NCI-H1417 (cell line): ENCODE measurements at places on chromosomes 7 and 10.

DNA sequence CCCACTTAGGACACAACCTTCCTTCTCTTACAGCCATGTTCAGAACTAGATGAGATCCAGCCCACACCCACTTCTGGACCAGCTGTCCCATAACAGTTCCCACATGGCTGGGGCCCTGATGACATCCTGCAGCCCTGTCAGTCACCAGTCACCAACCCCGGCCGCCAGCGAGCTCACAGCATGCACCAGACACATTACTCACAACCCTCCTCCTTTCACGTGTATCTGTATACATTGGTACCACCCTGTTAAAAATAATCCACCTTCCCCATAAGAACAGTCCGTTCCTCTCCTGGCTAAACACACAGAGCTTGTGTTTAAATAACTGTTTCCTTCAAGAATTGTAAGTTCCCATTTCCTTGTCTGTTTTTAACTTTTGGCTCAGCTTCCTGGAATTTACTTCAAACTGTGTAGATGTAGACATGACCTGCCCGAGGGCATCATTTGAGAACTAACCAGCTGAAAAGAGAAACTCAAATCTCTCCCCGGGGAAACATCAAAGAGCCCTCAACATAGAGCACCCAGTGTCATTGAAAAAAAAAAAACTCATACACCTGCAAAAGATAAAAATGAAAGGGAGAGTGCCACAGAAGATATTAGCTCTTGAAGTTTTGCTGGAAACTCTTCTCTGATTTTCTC, 26.0 kb upstream of the PRLHR start:
- no peak for DNase-seq

- DNase-seq, result peak; percentile 38
These were observed 70.7 kb downstream of the BEND7 start for GRCh38 chr10:13457958-13458686.

DNA sequence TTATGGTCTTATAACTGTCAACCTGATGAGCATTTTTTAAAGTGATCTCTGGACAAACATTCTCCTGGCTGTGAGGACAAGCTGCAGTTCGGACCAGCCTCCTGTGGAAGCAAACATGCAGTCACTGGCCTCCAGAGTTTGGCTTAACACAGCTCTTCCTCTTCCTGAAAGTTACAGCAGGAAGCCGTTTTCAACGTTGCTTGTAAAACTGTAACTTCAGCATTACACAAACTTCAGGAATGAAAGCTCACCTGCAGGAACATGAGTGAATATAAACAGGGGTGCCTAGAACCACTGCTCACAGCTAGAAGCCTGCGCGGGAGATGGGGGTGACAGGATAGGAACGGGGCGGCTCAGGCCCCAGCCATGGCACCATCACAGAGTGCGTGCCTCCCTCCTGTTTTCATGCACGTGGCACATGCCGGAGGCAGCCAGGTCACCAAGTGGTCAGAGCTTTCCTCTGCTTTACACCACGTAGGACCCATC, 292.9 kb upstream of the PITRM1 start:
- no peak for DNase-seq

DNA sequence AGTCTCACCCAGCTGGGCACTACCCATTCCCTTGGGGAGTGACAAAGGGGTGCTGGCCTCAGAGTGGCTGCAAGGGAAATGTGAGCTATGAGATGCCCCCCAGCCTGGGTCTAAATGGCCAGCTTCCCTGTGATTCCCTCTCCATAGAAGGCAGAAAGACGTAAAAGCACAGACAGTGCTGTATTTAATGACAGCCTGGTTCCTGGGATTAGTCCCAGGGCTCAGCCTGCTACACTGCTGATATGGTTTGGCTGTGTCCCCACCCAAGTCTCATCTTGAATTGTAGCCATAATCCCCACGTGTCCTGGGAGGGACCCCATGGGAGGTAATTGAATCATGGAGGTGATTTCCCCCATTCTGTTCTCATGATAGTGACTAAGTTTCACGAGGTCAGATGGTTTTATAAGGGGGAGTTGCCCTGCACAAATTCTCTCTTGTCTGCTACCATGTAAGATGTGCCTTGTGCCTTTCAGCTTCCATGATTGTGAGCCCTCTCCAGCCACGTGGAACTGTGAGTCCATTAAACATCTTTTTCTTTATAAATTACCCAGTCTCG, 23.9 kb upstream of the CALN1 start:
- DNase-seq, result no peak

DNA sequence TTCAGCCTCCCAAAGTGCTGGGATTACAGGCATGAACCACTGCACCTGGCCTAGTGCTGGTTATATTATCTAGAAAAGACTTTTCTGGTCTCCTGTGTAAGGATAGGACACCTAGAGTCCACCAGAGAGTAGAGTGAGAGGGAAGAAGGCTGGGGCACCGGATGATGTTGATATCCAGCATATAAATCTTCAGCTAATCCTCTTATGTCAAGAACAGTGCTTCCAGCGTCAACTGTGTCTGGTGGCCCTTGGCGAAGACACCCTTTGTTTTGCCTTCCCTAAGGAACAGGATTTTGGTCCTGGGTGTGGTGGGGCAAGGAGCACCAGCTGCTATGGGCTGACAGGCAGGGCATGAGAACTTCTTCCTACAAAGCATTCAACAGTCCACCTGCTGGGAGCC, 16.3 kb upstream of the INMT start:
- no peak for DNase-seq

DNA sequence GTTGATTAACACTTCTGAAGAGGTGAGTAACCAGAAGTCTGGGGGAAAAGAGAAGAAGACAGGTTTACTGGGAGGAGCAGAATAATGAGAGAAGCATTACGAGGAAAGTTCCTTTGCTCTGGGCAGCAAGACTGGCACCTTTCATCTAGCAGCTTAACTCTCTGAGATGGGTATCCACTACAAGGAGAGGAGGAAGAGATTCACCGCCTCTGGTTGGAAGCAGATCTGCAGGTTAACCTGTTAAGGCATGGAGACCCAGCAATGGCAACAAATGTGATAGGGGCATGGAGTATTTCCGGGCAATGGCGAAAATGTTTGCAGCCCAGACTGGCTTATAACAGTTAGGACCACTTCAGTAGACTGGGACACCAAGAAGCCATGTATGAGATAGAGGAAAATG, 162.2 kb downstream of the TFEC start:
- DNase-seq, result no peak

DNA sequence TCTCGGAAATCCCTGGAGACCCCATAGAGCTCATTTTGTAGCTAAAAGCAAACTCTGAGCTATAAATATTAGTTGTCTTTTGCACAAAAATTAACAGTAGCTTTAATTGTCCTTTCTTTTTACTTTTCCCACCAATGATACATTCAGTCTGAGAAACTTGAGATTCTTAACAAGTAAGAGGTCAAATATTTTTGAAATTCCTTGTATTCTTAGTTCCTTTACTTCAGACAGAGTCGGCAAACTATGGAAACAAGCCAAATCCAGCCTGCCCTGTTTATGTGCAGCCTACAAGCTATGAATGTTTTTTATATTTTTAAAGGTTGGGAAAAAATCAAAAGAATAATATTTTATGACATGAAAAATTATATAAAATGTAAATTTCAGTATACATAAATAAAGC, 146.6 kb downstream of the CTNNA3 start:
- no peak for DNase-seq

- no peak for DNase-seq
These were observed 915 bp upstream of the CALHM1 start for GRCh38 chr10:103459615-103460014.

GRCh38 chr7:27693794-27694193, 31.1 kb upstream of the HIBADH start:
- DNase-seq, result no peak

DNA sequence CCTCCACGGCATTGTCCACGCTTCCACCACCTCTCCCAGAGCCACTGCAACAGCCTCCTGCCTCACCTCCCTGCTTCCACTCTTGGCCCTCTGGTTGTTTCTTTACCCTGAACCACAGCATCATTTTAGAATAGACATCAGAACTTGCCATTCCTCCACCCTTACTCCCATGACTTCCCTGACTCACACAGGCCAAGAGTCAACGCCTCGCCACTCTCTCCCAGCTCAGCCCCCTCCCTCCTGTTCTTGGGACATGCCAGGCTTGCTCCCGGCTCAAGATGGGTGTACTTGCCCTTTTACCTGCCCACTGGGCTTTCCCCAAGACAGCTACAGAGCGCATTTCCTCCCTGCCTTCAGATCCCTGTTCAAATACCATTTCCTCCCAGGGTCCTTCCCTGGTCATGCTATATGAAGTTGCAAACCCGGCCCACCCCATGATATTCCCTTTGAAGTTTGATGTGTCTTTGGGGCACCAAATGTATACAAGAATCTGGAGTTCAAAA, 429.1 kb downstream of the RPS24 start:
- DNase-seq, result no peak

- peak; percentile 48 for DNase-seq
These were observed 108.1 kb upstream of the AGR3 start for GRCh38 chr7:16989811-16990413.

DNA sequence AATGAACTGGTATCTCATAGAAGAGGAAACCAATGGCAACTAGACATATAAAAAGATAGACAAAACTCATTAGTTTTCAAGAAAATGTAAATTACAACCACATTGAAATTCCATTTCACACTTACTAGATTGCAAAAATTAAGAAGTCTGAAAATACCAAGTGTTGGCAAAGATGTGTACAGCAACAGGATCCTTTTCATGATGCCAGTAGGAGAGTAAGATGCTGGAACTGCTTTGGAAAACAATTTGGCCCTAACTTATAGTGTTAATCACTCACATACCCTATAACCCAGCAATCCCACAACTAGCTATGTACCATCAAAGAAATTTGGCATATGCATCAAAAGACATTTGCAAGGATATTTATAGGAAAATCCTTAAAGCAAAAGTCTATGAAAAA, 15.5 kb downstream of the REEP3 start:
- no peak for DNase-seq
